A549 treated with dexamethasone at 1 μM for 4 hours (cell line): ENCODE measurements at places on chromosomes 6 and 20. TPM values are rescaled to one million over a fixed set of nuclear protein-coding genes. Genes with fewer than 3 reads are reported as not detected.

The TFAP2A gene
- 7.0 to 11.4 TPM (median 10.4 TPM) in 5 replicates for total RNA-seq

The MMP24 gene
- 23.4 to 37.2 TPM (median 35.6 TPM) in 5 replicates for total RNA-seq

The PLAGL1 gene
- 5.1 to 8.6 TPM (median 7.4 TPM) in 5 replicates for total RNA-seq

The RNF217 gene
- 4.2 to 7.1 TPM (median 6.8 TPM) in 5 replicates for total RNA-seq
